Mesothelial cell of epicardium (in vitro differentiated cells): ENCODE measurements at places on chromosomes 7 and 10. TPM values are rescaled to one million over a fixed set of nuclear protein-coding genes. Genes with fewer than 3 reads are reported as not detected.

- peaks cover 13% of the 10 kb centered on the region for H3K4me1 ChIP-seq
- peak overlapping the region; percentile 9 for H3K27ac ChIP-seq
- H3K36me3 ChIP-seq, result peaks cover 12% of the 10 kb centered on the region
- H3K4me3 ChIP-seq, result no peak overlapping the region
- H3K27me3 ChIP-seq, result no peaks in the 10 kb centered on the region
Measured at GRCh38 chr10:90912174-90912573, 8.7 kb downstream of the ANKRD1 start.

Gene OPN1SW
- not detected in 3 replicates for total RNA-seq

DNA sequence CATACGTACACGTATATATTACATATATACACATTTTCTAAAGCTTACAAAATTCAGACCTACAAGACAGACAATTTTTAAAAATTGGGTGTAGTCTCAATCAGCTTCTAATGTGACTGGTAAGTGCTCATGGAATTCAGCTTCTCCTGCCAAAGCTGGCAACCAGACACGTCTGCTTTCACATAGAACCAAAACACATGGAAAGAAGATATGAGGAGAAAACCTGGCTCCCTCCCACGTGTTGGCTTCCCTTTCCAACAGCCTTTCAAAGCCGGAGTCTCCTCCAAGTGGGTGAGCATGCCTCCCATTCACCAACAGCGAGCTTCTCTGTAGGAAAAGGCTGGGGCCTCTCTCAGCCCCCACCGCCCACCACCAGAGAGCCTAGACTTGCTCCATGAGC is 33.4 kb downstream of the CDCA7L start:
- DNase-seq, result no peak
- peaks cover 34% of the 10 kb centered on the region for H3K36me3 ChIP-seq
- H3K27me3 ChIP-seq, result no peaks in the 10 kb centered on the region
- H3K27ac ChIP-seq, result no peak overlapping the region
- H3K4me3 ChIP-seq, result no peak overlapping the region

- no peak for DNase-seq
- no peak overlapping the region for H3K4me3 ChIP-seq
- no peaks in the 10 kb centered on the region for H3K27me3 ChIP-seq
- no peak overlapping the region for H3K27ac ChIP-seq
- no peaks in the 10 kb centered on the region for H3K36me3 ChIP-seq
Measured at GRCh38 chr10:56547163-56547562, 186.1 kb upstream of the ZWINT start.

GRCh38 chr10:61284222-61284890 is 168.8 kb downstream of the TMEM26 start:
- no peak for DNase-seq
- peak overlapping the region; percentile 11 for H3K27ac ChIP-seq
- H3K27me3 ChIP-seq, result no peaks in the 10 kb centered on the region

- peaks cover 33% of the 10 kb centered on the region for H3K36me3 ChIP-seq
- peaks cover 10% of the 10 kb centered on the region for H3K4me1 ChIP-seq
- no peak for DNase-seq
- peak overlapping the region; percentile 57 for H3K27ac ChIP-seq
- no peaks in the 10 kb centered on the region for H3K27me3 ChIP-seq
Measured at GRCh38 chr10:113891476-113891875, 37.0 kb downstream of the NHLRC2 start.

- no peak overlapping the region for H3K27ac ChIP-seq
- no peak overlapping the region for H3K4me3 ChIP-seq
- H3K4me1 ChIP-seq, result peaks cover 5% of the 10 kb centered on the region
- no peak for DNase-seq
- peaks cover 21% of the 10 kb centered on the region for H3K36me3 ChIP-seq
Measured at GRCh38 chr7:116258734-116259133, 48.4 kb downstream of the TES start.

GRCh38 chr7:144780071-144780608 is 55.7 kb downstream of the TPK1 start:
- peaks cover 2% of the 10 kb centered on the region for H3K36me3 ChIP-seq
- no peak overlapping the region for H3K4me3 ChIP-seq
- DNase-seq, result no peak

GRCh38 chr10:35232527-35232926 is 103.8 kb upstream of the CCNY start:
- DNase-seq, result no peak
- no peaks in the 10 kb centered on the region for H3K36me3 ChIP-seq
- peaks cover 6% of the 10 kb centered on the region for H3K4me1 ChIP-seq

GRCh38 chr10:46075869-46076268 is 29.8 kb upstream of the MSMB start:
- no peaks in the 10 kb centered on the region for H3K4me1 ChIP-seq
- H3K36me3 ChIP-seq, result no peaks in the 10 kb centered on the region
- no peak overlapping the region for H3K27ac ChIP-seq
- H3K4me3 ChIP-seq, result no peak overlapping the region
- H3K27me3 ChIP-seq, result no peaks in the 10 kb centered on the region

DNA sequence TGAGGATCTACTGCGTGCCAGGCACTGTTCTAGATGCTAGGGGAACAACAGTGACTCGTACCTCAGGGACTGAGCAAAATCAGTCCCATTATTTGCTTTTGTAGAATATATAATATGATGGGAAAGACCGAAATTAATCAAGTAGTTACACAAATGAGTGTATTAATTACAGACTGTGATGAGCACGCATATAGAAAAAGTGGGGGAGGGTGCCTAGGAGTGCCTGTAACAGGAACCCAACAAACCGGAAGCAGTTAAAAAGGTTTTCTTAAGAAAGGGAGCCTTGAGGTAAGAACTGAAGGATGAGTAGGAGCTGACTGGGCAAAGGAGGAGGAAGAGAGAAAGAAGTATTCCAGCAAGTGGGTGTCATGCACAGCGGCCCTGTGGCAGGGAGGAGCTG is 28.2 kb upstream of the IL6 start:
- no peak for DNase-seq
- peak overlapping the region; percentile 47 for H3K27ac ChIP-seq
- H3K27me3 ChIP-seq, result peaks cover 5% of the 10 kb centered on the region
- H3K4me3 ChIP-seq, result no peak overlapping the region
- peaks cover 14% of the 10 kb centered on the region for H3K4me1 ChIP-seq
- H3K36me3 ChIP-seq, result no peaks in the 10 kb centered on the region

Gene RET
- 0.88 to 2.2 TPM (median 2.1 TPM) in 3 replicates for total RNA-seq

Gene TMEM178B
- 0.11 to 0.31 TPM (median 0.16 TPM) in 3 replicates for total RNA-seq

- H3K4me3 ChIP-seq, result no peak overlapping the region
- peak overlapping the region; percentile 11 for H3K27ac ChIP-seq
- DNase-seq, result no peak
- H3K36me3 ChIP-seq, result peaks cover 36% of the 10 kb centered on the region
Measured at GRCh38 chr10:5871596-5871995, 18.1 kb downstream of the ANKRD16 start.

Gene ZNF716
- total RNA-seq, result not detected in 3 replicates

Gene ANKRD30A
- total RNA-seq, result not detected in 3 replicates

- H3K36me3 ChIP-seq, result no peaks in the 10 kb centered on the region
- peaks cover 8% of the 10 kb centered on the region for H3K4me1 ChIP-seq
- no peaks in the 10 kb centered on the region for H3K27me3 ChIP-seq
- H3K27ac ChIP-seq, result no peak overlapping the region
- DNase-seq, result no peak
Measured at GRCh38 chr10:85492684-85493083, 873.9 kb downstream of the GRID1 start.

- no peaks in the 10 kb centered on the region for H3K27me3 ChIP-seq
- H3K27ac ChIP-seq, result peak overlapping the region; percentile 96
- H3K4me3 ChIP-seq, result peak overlapping the region; percentile 99
Measured at GRCh38 chr10:124741281-124741921, 2.8 kb downstream of the FAM53B start.

DNA sequence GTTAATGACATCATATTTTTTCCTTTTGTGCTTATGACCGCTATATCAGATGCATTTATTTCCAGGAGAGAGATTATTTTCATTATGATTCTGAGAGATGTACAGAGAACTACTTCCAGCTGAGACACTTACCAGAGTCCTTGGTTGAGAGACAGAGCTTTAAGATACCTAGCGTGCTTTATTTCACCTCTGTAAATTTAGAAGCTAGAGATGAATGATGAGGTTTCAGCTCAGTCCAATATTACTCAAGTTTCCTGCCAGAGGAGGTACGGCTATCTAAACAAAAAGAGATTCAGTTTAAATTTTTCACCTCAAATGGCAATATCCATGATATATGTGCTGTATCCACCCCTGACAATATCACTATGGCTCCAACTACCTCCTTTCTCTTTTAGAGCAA is 182.6 kb upstream of the FAM3C start:
- H3K4me1 ChIP-seq, result peaks cover 17% of the 10 kb centered on the region
- no peak for DNase-seq
- no peak overlapping the region for H3K27ac ChIP-seq
- H3K4me3 ChIP-seq, result no peak overlapping the region
- H3K27me3 ChIP-seq, result no peaks in the 10 kb centered on the region
- no peaks in the 10 kb centered on the region for H3K36me3 ChIP-seq

Gene EFCAB10
- total RNA-seq, result not detected in 3 replicates

- H3K4me1 ChIP-seq, result peaks cover 11% of the 10 kb centered on the region
- H3K4me3 ChIP-seq, result no peak overlapping the region
- no peaks in the 10 kb centered on the region for H3K27me3 ChIP-seq
- peaks cover 6% of the 10 kb centered on the region for H3K36me3 ChIP-seq
Measured at GRCh38 chr10:93165367-93165766, 91.7 kb downstream of the CYP26A1 start.

DNA sequence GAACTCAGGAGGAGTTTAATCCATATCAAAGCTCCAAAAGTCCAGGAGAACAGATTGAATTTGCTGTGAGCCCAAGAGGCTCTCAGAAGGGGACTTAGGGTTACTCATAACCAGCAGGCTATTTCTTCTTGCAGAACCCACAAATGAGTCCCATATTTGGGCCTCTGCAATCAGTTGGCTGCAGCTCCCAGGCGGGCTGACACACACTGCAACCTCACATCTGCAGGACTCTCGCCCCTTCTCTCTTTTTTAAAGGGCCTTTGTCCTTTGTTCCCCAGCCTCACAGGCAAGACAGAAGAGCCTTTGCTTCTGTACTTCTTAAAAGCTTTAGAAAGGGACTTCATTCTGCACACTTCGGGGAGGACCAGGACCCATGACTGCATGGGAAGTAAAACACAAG is 26.7 kb downstream of the CREB3L2 start:
- DNase-seq, result no peak
- peaks cover 26% of the 10 kb centered on the region for H3K4me1 ChIP-seq
- no peaks in the 10 kb centered on the region for H3K27me3 ChIP-seq
- no peak overlapping the region for H3K4me3 ChIP-seq
- H3K36me3 ChIP-seq, result peaks cover 6% of the 10 kb centered on the region

GRCh38 chr7:148901178-148901577 is 17.1 kb upstream of the EZH2 start:
- peaks cover 3% of the 10 kb centered on the region for H3K4me1 ChIP-seq
- DNase-seq, result no peak
- no peaks in the 10 kb centered on the region for H3K36me3 ChIP-seq
- no peak overlapping the region for H3K27ac ChIP-seq
- peaks cover 12% of the 10 kb centered on the region for H3K27me3 ChIP-seq
